A549 treated with dexamethasone at 1 μM for 4 hours (cell line): ENCODE measurements at places on chromosomes 11 and 22. TPM values are rescaled to one million over a fixed set of nuclear protein-coding genes. Genes with fewer than 3 reads are reported as not detected.

Gene PHLDB1
- total RNA-seq: 8.9 to 10.9 TPM (median 10.4 TPM) in 5 replicates

Gene HBB
- total RNA-seq: not detected in 5 replicates

Gene SYCE3
- total RNA-seq: 0.40 to 0.91 TPM (median 0.47 TPM) in 3 of 5 replicates, not detected in the others

Gene RTN4R
- total RNA-seq: 6.7 to 13.7 TPM (median 12.4 TPM) in 5 replicates

Gene NXPE1
- total RNA-seq: not detected in 5 replicates

Gene APLNR
- total RNA-seq: 0.04 TPM in 1 of 5 replicates, not detected in the others

Gene TRMU
- 30.2 to 40.1 TPM (median 35.0 TPM) in 5 replicates for total RNA-seq

Gene INS
- total RNA-seq: not detected in 5 replicates

Gene SAC3D1
- 33.5 to 51.7 TPM (median 49.0 TPM) in 5 replicates for total RNA-seq

Gene OSM
- 0.11 TPM in 1 of 5 replicates, not detected in the others for total RNA-seq

Gene ASPHD2
- 1.5 to 2.0 TPM (median 1.7 TPM) in 5 replicates for total RNA-seq

Gene SESN3
- total RNA-seq: 0.05 to 0.23 TPM (median 0.11 TPM) in 5 replicates

Gene ATF4
- 302 to 372 TPM (median 335 TPM) in 5 replicates for total RNA-seq

Gene EHF
- total RNA-seq: 0.83 to 1.7 TPM (median 1.2 TPM) in 5 replicates

Gene C1QTNF5
- total RNA-seq: 0.08 TPM in 1 of 5 replicates, not detected in the others

Gene MMP27
- total RNA-seq: not detected in 5 replicates

Gene APOBEC3F
- total RNA-seq: 0.81 to 3.2 TPM (median 2.7 TPM) in 5 replicates

Gene OR8A1
- total RNA-seq: not detected in 5 replicates

Gene UCP3
- total RNA-seq: 0.68 to 1.7 TPM (median 1.1 TPM) in 5 replicates

Gene DCPS
- 18.5 to 20.7 TPM (median 19.2 TPM) in 5 replicates for total RNA-seq

Gene SLC22A6
- total RNA-seq: not detected in 5 replicates

Gene C22orf42
- total RNA-seq: not detected in 5 replicates

Gene CCDC73
- total RNA-seq: 0.03 to 0.04 TPM in 2 of 5 replicates, not detected in the others

Gene AMPD3
- total RNA-seq: 6.3 to 8.9 TPM (median 6.8 TPM) in 5 replicates

Gene OR5L2
- total RNA-seq: not detected in 5 replicates

Gene EMSY
- total RNA-seq: 10.3 to 16.4 TPM (median 12.5 TPM) in 5 replicates
